ENCODE measurements at places on chromosomes 4 and X. TPM values are rescaled to one million over a fixed set of nuclear protein-coding genes. Genes with fewer than 3 reads are reported as not detected.

The PCDH18 gene
- total RNA-seq = 15.6 TPM

The ARHGEF6 gene
- 63.9 TPM for total RNA-seq

The CXorf49 gene
- total RNA-seq = not detected

The TSPAN6 gene
- total RNA-seq = 20.8 TPM

The RAB9B gene
- 0.70 TPM for total RNA-seq

The GAGE1 gene
- total RNA-seq = not detected

Data from spleen (tissue), 13 donors.